ENCODE measurements at places on chromosomes 11 and 22.

DNA sequence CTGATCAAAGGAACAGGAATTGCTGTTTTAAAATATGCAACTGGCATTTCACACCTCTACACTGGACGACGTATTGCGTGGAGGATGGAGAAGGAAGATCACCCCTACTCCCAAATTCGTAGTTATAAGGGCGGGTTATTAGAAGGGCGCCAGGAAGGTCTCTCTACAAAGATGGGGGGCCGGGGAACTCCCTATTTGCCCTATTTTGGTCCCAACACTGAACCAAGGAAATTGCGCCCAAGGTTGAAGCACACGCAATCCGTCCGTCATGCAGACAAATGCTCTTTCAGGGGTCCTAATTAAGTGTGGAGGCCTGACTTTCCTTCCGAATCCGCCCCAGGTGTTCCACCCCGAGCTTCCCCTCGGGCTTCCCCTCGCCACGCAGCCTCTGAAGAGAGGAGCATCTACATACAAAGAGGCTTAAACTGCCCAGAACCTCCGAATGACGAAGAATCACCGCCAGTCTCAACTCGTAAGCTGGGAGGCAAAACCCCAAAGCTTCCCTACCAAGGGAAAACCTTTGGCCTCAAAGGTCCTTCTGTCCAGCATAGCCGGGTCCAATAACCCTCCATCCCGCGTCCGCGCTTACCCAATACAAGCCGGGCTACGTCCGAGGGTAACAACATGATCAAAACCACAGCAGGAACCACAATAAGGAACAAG is 396 bp downstream of the NPAT start:
- no peak for DNase-seq

- DNase-seq, result no peak
Observed at GRCh38 chr22:39570226-39570625, 327 bp upstream of the CACNA1I start.

GRCh38 chr11:79232346-79232745 is 208.5 kb downstream of the TENM4 start:
- DNase-seq, result no peak

DNA sequence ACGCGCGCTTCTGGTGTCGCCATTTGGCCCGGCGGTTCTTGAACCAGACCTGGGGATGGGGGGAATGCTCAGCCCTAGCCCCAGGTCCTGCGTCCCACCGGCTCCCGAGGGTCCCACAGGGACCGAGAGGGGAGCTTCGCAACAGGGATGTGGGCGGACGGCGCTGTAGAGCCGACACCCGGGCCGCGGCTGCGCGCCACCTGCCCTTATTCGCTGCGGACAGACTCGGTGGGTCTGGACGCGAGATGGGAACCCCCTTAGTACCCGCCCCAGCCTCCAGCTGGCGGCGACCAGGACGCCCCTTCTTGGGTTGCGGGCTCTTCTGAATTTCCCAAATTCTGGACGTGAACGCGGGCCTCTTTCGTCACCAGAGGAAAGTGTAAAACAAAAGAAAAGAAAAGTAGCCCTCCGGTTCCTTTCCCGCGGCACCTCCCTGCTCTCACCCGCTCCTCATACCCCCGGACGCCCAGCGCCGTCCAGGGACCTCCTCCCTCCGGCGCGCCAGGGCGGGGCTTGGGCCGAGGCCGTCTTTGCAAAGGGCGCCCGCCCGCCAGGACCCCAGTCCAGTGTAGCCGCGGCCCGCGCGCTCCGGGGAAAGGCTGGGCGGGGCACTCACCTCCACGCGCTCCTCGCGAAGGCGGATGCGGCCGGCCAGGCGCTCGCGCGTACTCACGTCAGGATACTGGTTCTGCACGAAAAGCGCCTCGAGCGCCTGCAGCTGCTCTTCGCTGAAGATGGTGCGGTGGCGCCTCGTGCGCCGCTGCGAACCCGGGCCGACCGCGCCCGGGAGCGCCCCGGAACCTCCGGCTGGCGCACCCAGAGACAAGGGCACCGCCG is 827 bp downstream of the GSC2 start:
- no peak for DNase-seq

DNA sequence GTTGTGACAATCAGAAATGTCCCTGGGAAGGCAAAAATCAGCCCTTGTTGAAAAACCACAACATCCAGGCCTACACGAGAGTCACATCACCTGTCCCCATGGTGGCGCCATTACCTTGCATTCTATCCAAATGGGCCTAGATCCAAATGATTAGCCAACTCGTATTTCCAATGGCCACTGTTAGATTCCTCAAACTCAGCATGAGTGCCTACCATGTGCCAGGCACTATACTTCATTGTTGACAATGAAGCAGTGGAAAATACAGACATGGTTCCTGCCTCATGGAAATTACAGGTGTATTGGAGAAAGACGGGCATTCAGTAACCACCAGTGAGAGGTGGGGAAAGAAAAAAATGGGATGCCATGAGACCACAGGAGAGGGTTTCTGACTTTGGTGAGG is 29.8 kb upstream of the CREB3L1 start:
- DNase-seq, result no peak

Data from HFFc6 (cell line).